ENCODE measurements at places on chromosomes 12 and 14. TPM values are rescaled to one million over a fixed set of nuclear protein-coding genes. Genes with fewer than 3 reads are reported as not detected.

GRCh38 chr12:119412306-119412705 is 77.8 kb downstream of the CCDC60 start:
- DNase-seq, result no peak
- H3K27me3 ChIP-seq, result no peaks in the 10 kb centered on the region
- H3K36me3 ChIP-seq, result no peaks in the 10 kb centered on the region
- H3K4me1 ChIP-seq, result no peaks in the 10 kb centered on the region
- H3K27ac ChIP-seq, result no peak overlapping the region

DNA sequence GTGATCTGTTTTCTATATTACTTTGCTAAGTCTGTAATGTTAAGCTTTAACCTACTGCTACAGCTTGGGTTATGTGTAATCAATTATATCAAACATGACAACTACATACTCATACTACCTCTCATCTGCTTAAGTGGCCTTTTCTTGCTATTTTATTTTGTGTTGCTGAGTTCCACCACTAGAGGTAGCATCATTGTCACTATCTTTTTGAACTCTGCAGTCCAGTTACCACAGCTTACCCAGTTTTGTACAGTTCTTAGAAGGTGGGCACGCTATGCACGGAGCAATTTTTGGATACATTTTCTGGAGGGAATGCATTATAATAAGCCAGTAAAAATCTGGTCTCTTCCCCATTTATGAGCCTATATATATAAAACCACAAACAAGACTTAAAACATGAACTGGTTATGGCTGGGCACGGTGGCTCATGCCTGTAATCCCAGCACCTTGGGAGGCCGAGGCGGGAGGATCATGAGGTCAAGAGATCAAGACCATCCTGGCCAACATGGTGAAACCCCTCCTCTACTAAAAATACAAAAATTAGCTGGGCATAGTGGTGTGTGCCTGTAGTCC is 48.5 kb downstream of the SAV1 start:
- no peaks in the 10 kb centered on the region for H3K27me3 ChIP-seq
- DNase-seq, result peak; percentile 34
- no peaks in the 10 kb centered on the region for H3K36me3 ChIP-seq
- H3K4me1 ChIP-seq, result no peaks in the 10 kb centered on the region
- H3K4me3 ChIP-seq, result no peak overlapping the region

Gene AKAP5
- 2.5 TPM for total RNA-seq

Gene TBC1D30
- total RNA-seq, result 4.3 TPM
